T follicular helper cell (primary cell): ENCODE measurements at places on chromosomes 4 and X.

- DNase-seq = no peak
Measured at GRCh38 chr4:166259081-166259480, 386.0 kb downstream of the TLL1 start.

- no peak for DNase-seq
Measured at GRCh38 chr4:148081267-148081666, 349.4 kb downstream of the ARHGAP10 start.

- no peak for DNase-seq
Measured at GRCh38 chr4:15478724-15479088, 9.0 kb downstream of the CC2D2A start.

DNA sequence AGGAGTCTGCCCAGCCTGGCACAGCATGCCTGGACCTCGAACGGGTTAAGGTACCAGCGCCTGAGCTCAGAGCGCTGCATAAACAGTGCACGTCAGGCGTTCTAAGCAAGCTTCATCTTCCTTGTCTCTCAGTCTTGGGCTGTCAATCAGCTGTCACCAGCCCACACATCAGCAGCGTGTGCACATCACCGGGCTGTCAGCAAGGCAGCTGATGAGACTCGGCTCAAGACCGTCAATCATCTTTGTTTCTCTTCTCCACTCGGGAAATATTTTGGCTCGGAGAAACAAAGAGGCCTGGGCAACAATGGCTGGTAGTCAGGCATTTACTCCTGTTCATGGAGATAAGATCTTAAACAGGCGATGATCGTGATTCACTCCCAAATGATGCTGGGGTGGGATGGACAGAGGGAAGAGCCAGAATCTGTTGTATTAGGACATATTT is 141.3 kb downstream of the LDB2 start:
- DNase-seq = no peak

DNA sequence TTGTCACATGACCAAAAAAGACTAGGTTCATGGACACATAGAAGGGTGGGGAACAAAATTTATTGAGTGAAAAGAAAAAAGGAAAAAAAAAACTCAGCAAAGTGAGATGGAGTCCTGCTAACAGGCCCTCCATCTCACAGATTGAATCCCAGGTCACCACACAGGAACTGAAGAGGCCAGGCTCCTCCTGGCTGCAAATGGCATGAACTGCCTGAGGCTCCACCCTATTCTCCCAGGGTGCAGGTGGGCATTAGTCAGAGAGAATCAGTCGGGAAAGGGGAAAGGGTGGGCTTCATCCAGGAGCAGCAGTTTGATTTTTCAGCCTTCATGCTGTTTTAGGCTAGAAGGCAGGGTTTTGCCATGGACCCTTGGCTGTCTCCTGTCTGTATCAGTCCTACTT is 128.5 kb upstream of the GRID2 start:
- DNase-seq = no peak
